ENCODE measurements at places on chromosomes 12 and 14. TPM values are rescaled to one million over a fixed set of nuclear protein-coding genes. Genes with fewer than 3 reads are reported as not detected.

- no peak for DNase-seq
Measured at GRCh38 chr12:13702381-13702780, 279.0 kb downstream of the GRIN2B start.

The P2RX2 gene
- total RNA-seq: not detected

The AQP6 gene
- total RNA-seq: not detected

The PTPN6 gene
- total RNA-seq: 7.6 TPM

DNA sequence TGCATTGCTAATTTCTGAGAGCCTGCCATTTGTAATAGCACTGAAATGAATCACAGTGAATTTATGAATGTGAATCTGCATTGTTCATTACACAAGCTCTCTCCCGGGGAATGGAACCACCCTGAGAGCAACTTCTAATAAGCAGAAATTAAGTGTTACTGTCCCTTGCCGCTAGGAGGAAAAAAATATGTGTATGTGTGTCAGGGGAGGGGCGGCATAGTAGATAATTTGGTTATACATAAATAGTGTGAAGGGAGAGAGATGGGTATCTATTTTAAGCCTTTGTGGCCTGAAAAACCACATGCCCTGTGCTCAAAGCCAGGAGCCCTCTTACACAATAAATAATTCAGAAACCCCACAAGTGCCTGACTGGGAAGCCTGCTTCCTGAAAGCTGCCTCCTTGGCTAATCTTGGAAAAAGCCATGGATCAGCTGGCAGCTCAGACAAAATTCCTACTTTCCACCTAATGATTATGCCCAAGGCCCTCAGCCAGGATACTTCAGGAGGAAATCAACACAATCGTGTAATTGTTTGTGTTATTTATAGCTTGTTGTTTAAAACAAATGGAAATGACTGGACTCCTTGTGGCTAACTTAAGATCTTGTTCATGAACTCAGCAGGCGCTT is 366.2 kb upstream of the KITLG start:
- DNase-seq: no peak

- no peak for DNase-seq
Measured at GRCh38 chr12:21456291-21456780, 18.9 kb downstream of the PYROXD1 start.

The ARHGEF40 gene
- total RNA-seq: 9.8 TPM

DNA sequence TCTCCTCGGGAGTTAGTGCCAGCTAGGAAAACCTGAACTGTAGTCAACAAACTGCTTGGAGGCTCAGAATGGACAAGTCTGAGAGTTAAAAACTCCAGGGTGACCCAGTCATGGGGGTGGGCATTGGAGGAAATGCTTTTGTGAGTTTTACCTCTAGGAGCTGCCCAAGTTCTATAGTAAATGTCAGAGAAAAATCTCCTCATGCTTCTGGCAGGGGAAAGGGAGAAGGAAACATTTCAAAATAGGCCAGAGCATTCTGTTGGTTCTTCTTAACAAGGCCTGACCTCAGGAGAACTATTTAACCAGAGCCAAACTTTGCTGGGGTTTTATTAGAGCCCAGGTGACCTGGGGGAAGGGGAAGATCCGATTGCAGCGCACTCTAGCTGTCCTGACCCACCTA is 12.3 kb downstream of the NINJ2 start:
- no peak for DNase-seq

The VASH1 gene
- 8.2 TPM for total RNA-seq

- DNase-seq: no peak
Measured at GRCh38 chr14:54792288-54792687, 110.3 kb downstream of the GCH1 start.

- no peak for DNase-seq
Measured at GRCh38 chr12:2355604-2356003, 302.8 kb downstream of the CACNA1C start.

The DTX1 gene
- 0.75 TPM for total RNA-seq
